AG20443 (cell line): ENCODE measurements at places on chromosomes 1 and 21.
A peak's percentile ranks its signal among the peaks of the same experiment; 100 is the strongest.

- DNase-seq, result no peak
Measured at GRCh38 chr1:162353078-162353477, 23.6 kb downstream of the SPATA46 start.

DNA sequence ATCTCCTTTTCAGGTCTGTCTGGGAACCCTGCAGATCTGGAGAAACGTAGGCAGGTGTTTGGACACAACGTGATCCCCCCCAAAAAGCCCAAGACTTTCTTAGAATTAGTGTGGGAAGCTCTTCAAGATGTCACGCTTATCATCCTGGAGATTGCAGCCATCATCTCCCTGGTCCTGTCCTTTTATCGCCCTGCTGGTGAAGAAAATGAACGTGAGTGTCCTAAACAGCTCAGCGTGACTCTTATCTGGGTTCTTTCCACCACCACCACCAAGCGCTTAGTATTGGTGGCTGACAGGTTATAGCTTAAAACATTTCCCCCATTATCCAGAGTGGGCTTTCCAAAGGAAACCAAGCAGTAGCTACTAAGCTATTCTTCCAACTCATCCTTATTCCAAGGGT is 66.8 kb upstream of the LAX1 start:
- DNase-seq, result no peak

DNA sequence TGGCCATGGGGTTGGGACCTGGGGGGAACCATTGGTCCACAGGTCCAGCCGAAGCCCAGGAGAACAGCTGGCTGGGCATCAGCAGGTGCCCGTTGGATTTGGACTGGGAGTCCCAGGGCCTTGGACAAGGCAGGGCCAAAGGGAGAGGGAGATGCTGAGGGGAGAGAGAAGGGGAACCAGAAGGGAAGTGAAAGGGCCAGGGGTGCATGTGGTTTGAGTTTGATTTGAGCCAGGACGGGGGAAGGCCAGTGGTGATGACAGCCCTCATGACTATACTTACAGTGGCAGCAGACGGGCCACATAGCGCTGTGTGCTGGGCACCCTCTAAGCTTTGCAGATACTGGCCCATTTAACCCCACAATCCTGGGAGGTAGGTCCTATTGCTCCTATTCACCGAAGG is 18.8 kb downstream of the AGRN start:
- no peak for DNase-seq

- no peak for DNase-seq
Measured at GRCh38 chr1:211831558-211832323, 1.2 kb upstream of the LPGAT1 start.

GRCh38 chr1:35171579-35171978 is 21.4 kb downstream of the SFPQ start:
- no peak for DNase-seq

DNA sequence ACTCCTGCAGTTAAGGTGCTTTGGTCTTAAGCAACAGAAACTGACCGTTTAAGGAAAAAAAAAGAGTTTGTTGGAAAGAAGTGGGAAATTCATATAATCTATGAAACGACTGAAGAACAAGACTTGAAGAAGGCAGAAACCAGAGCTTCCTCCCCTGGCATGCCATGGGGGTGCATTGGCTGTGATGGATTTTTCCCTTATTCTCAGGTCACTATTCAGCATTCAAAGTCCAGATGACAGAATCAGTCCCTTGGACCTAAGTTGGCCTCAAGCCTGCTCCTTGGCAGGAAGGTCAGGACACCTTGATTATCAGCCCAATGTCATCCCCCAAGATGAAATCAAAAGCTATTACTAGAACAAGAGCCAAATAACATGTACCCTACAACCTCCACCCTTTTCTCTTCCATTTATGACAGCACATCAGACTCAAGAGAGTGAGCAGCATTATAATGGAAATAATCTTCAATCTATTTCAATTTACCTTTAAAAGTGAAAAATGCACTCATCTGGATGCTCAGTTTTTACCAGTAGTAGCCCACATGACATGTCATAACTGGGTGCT is 15.8 kb upstream of the TMEM9 start:
- no peak for DNase-seq

GRCh38 chr1:50930193-50930592 is 29.9 kb downstream of the FAF1 start:
- no peak for DNase-seq

DNA sequence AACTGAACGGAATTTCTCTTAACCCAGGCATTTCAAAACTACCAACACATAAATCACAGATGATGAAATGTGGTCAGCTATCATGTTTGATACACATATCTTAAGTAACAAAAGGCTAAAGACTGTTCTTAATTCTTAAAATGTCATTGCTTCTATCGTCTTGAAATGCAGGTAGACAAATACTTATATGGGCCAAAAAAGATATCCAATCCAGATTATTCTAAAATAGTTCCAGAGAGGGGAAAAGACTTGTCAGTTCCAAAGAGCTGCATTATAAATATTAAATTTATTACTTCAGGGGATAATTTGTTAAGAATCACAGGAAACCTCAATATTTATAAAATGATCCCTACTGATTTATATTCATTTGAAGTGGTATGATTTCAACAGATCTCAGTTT is 259.4 kb downstream of the FAF1 start:
- DNase-seq, result no peak

DNA sequence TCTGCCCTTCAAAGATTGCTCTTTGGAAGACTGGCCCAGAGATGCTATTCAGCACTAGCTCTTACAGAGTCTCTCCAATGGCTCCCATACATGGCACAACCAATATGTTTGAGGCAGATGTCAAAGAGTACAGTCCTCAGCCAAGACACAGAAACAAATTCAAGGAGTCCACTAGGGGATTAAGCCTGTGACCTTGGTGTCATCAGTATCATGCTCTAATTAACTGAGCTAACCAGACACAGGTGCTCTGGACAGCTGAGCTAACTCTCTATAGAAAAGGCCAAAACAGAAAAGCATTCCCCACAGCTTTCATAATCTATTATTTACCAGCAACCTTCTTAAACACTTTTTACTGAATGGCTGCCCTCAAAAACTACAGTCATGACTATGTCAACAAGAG is 666.0 kb upstream of the PLXNA2 start:
- DNase-seq, result no peak

DNA sequence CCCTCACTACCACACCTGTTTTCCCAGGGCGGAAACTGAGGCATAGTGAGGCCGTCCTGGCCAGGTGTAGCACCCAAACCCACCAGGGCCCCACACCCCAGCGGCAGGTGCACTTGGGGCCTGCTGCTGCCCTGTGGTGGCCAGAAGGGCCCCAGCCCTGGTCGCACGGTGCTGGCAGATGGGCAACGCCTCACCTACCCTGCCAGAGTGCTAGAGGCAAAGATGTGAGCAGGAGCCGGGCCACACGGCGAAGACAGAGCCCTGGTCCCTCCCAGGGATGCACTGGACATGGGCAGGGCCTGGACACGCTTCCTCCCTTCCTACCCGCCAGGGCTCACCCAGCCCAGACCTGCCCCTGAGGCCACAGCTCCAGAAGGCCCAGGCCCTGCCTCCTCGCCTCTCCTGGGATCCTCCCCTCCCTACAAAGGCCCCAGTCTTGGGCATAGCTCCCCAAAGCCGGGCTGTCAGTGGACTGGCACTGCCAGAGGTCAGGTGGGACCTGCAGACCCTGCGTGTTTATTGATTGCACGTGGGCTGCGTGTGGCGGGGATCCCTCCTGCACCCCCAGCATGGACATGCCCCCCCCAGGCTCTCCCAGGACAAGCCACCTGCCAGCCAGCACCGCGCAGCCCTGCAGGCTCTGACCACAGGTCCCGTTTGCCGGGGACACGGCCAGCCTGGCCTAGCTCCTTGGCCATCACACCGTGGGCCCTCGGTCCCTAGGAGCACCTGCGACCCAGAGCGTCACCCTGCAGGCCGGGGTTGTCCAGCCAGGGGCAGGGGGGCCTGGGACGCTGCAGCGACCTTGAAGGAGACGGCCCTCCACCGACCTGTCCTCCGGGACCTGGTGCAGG is 44.1 kb downstream of the MEGF6 start:
- no peak for DNase-seq

DNA sequence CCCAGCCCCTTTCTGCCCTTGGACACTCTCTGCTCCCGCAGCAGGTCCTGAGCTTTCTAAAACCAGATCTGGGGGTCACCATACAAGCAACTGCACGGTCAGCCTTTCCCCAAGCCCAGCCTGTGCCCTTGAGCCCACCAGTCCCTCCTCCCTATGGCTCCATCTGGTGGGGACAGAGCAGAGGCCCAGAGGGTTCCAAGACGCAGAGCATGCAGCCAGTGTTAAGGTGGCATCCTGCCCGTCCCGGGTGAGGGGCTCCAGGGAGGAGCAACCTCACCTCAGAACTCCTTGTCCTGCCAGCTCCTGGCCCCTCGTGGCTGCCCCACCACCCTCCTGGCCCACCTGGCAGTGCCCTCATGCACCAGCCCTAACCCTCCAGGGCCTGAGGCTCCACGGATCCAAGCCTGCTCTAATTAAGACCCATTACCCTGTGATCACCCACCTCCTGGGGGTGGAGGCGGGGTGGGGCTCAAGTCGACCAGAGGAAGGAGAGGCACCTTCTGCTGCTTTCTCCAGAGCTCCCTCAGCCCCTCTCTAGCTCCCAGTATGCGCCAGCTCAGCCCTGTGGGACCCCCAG is 8.5 kb downstream of the CHD5 start:
- DNase-seq, result peak; percentile 62

DNA sequence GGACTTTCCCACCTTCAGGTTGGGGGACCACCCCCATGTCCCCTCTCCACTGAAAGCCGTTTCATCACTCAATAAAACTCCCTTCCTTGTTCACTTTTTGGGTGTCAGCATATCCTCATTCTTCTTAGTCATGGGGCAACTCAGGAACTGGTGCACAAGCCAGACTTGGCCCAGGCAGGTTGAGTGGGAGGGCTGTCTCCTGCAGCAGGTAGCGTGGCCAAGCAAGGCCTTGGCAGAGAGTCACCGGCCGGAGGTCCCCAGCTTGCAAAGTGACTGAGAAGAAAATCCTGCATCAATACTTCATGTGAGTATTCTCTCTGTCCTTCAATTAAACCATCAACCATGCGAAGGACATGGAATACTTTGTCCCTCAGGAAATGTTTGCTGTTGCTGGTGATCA is 148.9 kb downstream of the RHOU start:
- no peak for DNase-seq

DNA sequence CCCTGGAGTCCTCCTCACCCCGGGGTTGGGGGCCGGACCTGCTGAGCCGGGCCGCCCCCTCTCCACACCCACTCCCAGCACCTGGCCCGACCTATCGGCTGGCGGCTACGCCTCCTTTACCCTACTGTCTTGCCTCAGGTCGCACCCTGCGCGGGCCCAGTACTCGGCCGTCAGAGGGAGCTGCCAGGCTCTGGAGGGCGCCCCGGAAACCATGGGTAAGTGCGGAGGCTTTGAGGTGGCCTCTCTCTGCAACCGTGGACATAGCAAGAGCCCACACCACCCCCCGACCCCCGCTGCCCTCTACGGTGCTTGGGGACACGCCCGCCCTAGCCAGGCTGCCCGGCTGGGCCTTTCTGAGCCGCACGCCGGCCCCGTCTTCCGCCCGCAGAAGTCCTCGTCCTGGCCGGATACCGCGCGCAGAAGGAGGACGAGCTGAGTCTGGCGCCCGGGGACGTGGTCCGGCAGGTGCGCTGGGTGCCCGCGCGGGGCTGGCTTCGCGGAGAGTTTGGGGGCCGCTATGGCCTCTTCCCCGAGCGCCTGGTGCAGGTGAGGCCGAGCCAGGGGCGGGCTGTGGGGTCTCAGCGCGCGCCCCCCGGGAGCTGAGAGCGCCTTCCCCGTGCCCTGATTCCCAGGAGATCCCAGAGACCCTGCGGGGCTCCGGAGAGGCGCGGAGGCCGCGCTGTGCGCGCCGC is at the start of gene SH3D21:
SH3D21 (plus strand) TSS at position 159 of the 692 bp plus-strand sequence; CDS start at position 212, 53 bp downstream.
- peak; percentile 56 for DNase-seq

GRCh38 chr1:62508187-62508758 is 71.4 kb downstream of the USP1 start:
- peak; percentile 41 for DNase-seq

GRCh38 chr1:91080650-91081049 is 58.8 kb upstream of the ZNF644 start:
- DNase-seq, result peak; percentile 64

DNA sequence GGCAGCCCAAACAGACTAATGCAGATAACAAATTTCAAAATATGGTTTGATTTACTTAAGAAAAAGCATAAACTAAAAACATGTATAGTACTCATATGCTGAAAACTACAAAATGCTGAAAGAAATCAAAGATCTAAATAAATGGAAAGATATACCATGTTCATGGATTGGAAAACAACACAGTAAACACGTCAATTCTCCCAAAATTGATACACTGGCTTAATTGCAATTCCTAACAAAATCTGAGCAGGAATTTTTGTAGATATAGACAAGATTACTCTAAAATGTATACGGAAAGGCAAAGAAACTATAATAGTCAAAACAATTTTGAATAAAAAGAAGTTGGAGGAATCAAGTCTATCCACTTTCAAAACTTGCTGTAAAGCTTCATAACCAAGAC is 21.0 kb downstream of the SLC19A1 start:
- DNase-seq, result no peak

DNA sequence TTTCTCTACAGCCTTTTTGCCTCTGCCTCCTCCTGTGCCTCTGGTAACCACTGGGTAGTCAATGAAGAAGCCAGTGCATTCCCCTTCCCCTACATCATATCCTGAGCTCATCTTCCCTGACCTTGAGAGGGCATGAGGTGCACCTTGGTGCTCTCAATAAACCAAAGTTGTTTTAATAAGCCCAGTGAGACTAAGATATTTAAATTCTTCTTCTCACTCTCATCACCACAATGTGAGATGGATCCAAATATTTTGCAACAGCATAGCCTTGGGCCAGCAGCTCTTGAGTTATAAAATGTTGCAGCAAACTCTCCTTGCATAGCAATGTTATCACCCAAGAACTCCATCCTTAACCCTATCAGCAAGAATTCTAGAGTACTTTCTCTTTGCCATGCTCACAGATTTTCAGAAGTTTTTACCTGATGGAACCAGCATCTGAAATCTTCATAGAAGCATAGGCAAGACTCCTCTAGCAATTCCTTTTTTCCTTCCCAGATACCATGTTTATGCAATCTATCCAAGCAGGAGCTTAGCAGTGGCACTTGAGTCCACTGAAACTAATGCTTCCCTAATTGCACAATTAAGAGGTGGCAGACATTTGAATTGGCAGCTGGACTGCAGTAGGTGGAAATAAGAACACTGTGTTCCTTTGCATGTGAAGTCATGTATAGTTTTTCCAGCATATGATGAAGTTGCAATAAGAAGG is 36.8 kb downstream of the CDC7 start:
- DNase-seq, result peak; percentile 74

DNA sequence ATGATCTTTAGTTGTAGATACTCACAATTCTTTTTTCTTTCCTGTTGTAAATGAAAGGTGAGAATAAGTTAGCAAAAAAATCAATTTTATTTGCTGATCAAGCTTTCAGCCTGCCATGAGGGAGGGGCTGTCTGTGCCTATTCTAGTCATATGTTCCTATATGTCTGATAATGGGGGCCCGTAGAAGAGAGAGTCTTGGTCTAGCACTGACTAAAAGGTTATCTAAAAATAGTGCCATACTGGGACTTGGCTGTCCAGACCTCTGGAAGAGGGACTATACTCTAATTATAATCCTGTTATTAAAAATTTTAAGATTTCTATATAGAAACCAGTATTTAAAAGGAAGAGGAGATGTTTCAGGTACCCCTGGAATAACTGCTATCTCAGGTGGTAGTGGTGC is 18.6 kb downstream of the GNAI3 start:
- no peak for DNase-seq
